Stimulated activated CD8-positive, alpha-beta memory T cell treated with anti-CD3 and anti-CD28 coated beads, Interleukin-15, amount 100 ng/mL, for 1 hour (primary cell): ENCODE measurements at places on chromosomes 4 and X.

DNA sequence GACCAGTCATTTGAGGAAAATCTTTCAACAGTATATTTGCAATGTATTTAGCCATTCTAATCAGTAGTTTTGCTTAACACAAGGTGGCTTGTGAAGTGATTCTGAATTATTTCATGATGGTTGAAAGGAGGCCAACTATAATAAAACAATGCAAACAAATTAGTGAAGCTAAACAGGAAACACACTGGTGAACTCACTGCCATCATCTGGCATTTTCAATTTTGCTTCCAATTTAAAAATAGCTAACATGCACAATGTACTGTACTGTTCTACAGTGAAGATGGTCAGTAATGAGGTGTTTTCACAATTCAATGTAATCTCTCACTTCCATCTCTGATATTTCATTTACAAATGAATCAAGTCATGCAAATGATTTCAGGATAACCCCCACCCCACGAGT, 31.1 kb downstream of the PGRMC2 start:
- no peak for DNase-seq

- DNase-seq = no peak
These were observed 6.5 kb upstream of the MRPL1 start for GRCh38 chr4:77856152-77856551.

DNA sequence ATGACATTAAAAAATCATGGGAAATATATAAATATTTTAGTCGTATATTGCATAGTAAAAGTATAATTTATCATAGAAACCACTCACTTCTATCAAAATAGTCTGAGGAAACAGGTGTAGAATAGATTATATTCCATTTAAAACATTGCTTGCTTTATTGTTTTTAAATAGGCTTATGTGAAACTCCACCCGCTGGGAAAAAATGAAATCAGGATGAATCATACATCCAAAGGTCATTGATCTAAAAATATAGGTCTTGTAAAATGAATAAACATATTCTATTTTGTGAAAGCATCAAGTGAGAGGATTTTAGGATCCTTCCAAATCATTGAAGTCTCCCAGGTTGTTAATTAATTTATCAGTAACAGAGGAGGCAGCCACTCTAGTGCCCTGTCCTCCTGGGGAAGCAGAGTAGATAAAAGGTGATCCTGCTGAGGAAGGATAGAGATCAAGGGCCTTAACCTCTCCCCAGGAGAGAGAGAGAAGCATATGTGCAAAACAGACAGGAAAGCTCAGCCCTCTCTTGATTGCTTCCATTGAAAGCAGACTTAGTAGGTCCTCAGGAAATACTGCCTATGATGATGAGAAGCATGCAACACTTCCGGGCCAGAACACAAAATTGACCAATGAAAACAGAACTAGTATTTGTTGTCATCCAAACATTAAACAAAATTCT, 96.8 kb upstream of the MAP9 start:
- DNase-seq = no peak

DNA sequence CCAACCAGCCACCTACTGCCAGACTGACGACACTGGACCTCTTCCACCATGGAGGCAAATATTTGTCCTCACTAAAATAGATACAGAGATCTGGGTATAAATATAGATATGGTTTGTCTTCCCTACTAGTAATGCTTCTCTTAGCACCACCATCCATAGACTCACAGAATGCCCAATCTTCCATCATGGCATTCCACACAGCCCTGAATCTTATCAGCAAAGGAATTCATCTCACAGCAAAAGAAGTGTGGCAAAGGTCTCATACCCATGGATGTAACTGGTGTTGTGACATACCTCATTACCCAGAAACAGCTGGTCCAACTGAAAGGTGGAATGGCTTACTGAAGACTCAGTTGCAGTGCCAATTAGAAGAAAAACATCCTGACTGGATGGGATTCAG, 47.2 kb upstream of the HS6ST2 start:
- DNase-seq = no peak

DNA sequence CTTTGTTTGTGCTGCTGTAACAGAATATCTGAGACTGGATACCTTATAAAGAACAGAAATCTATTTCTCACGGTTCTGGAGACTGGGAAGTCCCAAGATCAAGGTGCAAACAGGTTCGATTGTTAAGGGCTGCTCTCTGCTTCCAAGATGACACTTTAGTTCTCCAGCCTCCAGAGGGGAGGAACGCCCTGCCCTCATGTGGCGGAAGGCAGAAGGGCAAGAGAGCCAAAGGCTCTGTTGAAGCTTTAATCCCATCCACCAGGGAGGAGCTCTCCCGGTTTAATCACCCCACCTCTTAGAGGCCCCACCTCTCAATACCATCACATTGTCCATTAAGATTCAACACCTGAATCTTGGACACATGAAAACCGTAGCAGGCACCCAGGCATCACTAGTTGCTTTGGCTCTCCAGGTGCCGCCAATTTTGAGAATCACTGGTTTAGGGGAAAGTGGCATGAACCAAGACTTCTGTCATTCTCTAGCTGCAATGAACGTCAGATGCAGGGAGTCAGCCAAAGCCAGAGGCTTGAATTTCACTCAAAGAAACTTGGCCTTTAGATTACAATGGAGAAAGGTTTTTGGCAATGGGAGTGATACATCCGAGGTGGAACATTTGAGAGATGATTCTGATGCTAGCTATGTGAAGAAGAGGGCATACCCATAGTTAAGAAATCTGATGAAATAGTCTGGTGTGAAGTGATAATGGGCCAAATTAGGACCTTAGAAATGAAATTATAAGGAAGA, 15.7 kb downstream of the FHL1 start:
- DNase-seq = no peak

- no peak for DNase-seq
These were observed 12.5 kb downstream of the MOB1B start for GRCh38 chr4:70914631-70915030.

DNA sequence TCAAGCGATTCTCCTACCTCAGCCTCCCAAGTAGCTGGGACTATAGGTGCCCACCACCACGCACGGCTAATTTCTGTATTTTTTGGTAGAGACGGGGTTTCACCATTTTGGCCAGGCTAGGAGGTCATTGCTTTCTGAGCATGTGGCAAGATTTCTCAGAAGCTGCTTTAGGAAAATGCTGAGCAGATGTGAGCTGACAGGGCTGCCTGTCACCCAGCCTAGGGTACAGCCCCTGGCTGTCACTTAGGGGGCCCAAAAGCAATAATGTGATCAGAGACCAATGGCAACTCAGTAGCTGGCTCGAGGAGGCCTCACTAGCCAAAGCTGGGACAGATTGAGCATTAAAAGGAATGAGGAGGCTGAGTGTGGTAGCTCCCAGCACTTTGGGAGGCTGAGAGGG, 64.8 kb downstream of the TNIP2 start:
- DNase-seq = no peak

GRCh38 chrX:74324131-74324530, 20.2 kb downstream of the ZCCHC13 start:
- DNase-seq = no peak

DNA sequence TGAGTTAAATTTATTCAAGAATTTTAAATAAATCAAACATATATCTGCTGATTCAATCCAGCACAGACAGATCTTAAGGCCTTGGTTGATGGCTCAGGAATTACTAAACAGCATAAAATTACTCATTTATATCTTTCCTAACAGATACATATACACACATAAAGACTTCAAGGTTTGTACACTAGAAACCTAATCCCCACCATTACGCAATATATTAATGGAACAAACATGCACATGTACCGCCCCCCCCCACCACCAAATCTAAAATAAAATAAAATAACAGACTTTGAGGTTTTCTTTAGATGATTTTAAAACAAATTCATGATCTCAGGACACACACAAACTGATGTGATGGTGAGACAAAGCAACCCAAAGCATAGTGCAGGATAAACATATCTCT, 333.9 kb upstream of the DDX53 start:
- DNase-seq = no peak

DNA sequence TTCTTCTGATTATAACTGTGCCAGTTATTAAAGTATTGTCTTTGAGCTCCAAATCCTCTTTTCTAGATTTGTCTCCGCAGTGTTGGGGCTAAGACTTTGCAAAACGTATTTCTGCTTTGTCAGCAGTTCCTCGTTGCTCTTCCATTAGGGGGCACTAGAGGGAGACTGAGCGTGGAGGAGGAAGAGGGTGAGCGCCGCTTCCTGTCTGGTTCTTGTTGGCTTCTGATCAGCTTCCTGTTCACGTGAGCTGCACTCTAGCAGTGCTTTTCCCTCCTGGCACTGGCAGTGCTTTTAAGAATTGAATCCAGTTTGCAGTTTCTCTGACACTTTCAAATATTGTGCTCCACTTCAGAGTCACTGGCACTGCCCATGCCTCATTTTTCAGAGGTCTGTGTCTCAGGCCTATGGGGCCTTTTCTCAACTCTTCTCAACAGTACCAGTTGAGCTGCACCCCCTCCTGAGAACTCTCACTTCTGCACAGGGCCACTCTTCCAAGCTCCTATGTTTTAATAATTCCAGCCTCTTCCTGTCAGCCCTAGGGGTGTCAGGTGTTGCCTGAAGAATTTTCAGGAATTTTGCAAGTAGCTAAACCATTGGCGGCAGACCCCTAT, 54.4 kb upstream of the LCORL start:
- no peak for DNase-seq

- DNase-seq = no peak
These were observed 129.9 kb upstream of the BANK1 start for GRCh38 chr4:101660607-101661006.

DNA sequence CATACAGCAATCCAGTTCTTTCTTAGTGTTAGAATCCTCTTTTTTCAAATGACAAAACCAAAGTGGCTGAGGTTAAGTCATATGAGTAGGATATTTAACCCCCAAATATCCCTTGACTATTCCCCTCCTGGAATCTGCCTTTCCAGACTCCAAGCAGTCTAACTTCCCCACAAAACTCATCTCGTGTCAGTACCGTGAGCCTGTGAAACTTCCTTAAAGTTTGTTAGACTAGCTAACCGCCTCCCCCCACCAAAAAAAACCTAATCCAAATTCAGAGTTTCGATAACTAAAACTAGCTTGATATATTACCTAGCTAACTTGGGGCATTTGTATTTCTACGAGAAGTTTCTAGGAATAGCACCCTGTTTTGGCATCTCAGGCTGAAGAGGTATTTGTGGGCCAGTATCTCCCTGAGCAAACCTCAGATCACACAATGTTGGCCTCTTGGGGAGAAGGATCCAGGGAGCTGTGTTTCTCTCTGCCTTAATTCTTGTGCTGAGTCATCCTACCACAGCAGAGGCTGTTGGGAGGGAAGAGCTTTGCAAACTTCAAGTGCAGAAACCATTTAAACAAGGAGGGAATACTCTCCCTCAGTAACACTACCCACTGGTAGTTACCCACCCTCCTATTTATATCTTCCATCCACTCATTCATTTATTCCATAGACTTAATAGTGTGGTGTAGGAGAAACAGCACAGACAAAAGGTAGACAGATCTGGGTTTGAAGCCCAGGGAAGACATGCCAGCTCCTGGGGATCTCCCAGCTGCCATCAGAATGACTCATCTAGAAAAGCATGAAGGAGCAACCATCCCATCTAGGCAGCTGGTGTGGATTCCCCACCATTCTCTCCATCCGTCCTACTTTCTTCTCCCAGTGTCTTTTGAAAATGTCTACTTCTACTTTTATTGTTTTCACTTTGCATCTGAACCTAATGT, 39.3 kb upstream of the TXK start:
- DNase-seq = no peak

DNA sequence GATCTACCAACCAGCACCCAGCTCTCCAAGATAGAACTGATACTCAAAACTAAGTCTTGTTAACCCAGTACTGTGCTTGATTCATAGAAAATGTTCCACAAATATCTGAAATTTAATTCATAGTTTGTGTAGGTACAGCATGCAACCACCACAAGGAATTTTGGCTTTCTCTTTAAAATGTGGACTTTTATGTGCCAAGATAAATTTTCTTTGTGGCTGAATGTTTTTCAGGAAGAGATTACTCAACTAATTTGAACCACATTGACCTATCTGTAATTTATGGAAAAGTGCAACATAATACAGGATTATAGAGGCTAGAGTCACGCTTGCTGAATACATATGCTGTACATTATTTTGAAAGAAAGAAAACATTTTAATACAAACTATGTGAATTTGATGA, 730.8 kb downstream of the IL1RAPL1 start:
- DNase-seq = no peak

GRCh38 chrX:42087960-42088359, 164.6 kb upstream of the CASK start:
- DNase-seq = no peak

DNA sequence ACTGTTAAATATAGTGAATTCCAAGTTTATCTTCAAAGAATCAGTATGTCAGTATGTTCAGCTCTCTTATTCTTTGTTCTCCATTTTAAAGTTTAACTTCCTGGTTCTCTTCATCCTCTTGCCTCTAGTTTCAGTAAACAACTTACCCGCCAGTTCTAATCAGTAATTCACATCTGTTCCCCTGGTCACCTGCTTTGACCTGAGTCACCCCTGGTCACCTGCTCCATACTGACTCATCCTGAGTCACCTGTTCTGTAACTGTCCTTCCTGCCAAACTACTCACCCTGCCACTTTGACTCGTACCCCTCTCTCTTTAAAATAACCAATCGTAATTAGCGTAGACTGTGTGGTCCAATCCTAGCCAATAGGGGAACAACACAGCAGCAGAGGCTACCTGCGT, 992.7 kb upstream of the HS3ST1 start:
- no peak for DNase-seq

- no peak for DNase-seq
These were observed 31.0 kb upstream of the SOD3 start for GRCh38 chr4:24764345-24764744.

DNA sequence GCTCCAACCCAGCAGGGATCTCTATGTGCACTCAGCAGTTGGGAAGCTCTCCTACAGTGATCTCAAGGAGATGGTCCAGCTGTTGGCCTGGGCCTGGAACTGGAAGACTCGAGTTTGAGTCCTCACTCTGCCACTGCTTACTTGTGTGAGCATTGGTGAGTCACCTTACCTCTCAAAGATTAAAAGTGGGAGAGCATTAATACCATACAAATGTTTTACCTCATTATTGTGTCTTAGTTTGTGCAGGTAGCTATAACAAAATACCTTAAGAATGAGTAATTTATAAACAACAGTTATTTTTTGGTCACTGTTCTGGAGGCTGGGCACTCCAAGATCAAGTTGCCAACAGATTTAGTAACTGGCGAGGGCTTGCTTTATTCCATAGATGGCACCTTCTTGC, 21.4 kb upstream of the ZNF827 start:
- DNase-seq = no peak

- no peak for DNase-seq
These were observed at the start of gene PRDM5 for GRCh38 chr4:120922381-120923206. Gene PRDM5, minus strand, starts transcription at chr4:120922726. Its CDS starts 118 bp downstream, at chr4:120922608.
